ENCODE measurements at places on chromosomes 13 and 19. TPM values are rescaled to one million over a fixed set of nuclear protein-coding genes. Genes with fewer than 3 reads are reported as not detected.
A peak's percentile ranks its signal among the peaks of the same experiment; 100 is the strongest.

KLK12 gene
- not detected for total RNA-seq

FFAR2 gene
- total RNA-seq: not detected

SELENOV gene
- not detected for total RNA-seq

RFXAP gene
- total RNA-seq: 1.7 TPM

PRR36 gene
- total RNA-seq: 0.43 TPM

CCDC194 gene
- not detected for total RNA-seq

SIAH3 gene
- not detected for total RNA-seq

OR10H1 gene
- total RNA-seq: not detected

PSPN gene
- total RNA-seq: 5.3 TPM

DNA sequence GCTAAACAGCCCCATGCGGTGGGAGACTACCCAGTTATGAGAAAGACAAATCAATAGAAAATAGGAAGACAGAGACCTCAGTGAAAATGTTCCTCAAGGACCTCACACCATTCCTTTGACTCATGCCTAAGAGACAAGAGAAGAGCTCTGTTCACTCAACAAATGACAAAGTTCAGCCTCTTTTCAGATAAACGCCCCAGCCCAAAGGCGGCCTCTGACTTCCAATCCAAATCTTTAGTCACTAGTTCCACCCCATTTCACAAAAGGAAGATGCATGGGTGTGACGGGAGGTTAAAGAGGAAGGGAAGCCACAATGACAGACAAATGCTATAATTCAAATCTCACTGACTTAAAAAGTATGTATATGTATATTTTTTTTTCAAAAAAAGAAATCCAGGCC is 8.1 kb downstream of the CARS2 start:
- DNase-seq: no peak

GRCh38 chr13:34028496-34029442 is 210.8 kb downstream of the RFC3 start:
- no peak for DNase-seq

DNA sequence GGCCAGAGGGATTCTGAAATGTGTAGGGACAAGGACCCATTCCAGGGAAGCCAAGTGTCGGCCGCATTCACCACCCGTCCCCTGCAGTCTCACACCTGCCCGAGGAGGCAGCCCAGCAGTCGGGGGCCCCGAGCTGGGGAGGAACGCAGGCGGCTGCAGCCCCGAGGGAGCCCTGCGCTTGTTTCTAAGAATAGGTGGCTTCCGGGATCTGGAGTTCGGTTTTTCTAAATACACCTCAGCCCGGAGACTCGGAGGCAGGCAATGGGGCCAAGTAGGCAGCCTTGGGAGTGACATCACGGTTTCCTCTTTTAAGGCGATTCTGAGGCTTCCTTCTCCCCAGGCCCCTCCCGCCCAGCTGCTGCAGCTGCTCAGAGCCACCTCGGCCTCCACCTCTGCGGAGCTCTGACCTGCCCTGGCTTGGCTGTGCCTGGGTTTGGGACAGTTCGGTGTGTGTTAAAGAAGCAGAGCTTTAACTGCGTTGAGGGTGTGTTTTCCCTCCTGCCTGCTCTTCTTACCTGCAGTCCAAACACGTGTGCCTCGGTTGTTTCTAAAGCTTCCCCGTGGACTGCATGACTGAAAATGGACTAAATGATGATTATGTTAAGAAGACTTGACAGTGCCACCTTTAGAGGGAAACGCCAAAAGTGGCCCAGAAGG is 80.5 kb downstream of the COL4A2 start:
- DNase-seq: no peak

- DNase-seq: no peak
These were observed 22.6 kb upstream of the CD177 start for GRCh38 chr19:43330726-43331434.

GRCh38 chr19:49680421-49681351 is 3.6 kb downstream of the PRMT1 start:
- peak; percentile 68 for DNase-seq

DNA sequence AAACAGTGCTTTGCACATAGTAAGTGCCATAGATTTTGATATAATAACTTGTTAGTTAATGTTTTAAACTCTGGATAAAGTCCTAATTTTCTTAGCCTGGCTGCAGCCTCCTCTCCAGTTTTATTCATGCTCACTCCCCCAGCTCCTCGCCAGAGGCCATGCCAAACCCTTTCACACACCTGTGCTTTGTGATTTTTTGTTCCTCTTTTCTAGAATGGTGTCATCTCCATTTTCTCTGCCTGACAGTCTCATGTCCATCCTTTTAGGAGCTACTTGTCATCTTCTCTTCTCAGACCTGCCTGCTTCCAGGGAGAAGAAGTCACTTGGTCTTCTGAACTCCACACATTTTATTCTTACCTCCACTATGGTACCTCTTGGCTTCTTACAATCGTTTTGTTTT is 55.8 kb upstream of the SPATA13 start:
- no peak for DNase-seq

DNA sequence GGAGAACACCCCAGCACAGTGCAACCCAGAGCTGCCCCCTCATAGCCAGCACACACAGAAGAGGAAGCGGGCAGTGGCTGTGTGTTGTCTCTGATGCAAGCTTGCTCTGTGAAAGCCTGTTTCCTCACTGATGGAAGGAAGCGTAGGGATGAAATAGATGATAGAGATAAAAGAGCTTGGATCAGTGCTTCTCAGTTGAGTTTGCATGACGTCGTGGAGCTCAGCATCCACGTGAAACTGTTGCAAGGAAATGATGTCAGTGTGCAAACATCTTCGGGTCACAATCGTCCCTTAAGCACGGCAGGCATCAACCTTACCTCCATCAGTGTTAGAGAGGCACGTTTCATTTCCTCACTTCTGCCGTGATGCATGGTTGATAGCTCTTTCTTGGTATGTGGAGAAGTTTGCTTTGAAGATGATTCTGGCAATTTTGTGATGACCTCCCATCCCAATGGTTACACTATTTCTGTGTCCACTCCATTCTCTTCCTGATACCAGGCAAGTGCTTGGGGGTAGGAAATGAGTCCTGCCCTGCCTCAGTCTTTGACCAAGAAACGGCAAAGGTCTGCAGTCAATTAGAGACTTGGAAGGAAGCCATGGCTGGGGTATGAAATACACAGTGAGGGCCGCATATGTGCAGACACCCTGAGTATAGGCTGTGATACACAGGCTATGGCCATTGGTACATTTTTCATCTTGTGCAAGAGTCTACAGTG is 183.0 kb downstream of the ZNF536 start:
- no peak for DNase-seq

- no peak for DNase-seq
These were observed 234.0 kb upstream of the PCDH9 start for GRCh38 chr13:67464154-67464553.

DNA sequence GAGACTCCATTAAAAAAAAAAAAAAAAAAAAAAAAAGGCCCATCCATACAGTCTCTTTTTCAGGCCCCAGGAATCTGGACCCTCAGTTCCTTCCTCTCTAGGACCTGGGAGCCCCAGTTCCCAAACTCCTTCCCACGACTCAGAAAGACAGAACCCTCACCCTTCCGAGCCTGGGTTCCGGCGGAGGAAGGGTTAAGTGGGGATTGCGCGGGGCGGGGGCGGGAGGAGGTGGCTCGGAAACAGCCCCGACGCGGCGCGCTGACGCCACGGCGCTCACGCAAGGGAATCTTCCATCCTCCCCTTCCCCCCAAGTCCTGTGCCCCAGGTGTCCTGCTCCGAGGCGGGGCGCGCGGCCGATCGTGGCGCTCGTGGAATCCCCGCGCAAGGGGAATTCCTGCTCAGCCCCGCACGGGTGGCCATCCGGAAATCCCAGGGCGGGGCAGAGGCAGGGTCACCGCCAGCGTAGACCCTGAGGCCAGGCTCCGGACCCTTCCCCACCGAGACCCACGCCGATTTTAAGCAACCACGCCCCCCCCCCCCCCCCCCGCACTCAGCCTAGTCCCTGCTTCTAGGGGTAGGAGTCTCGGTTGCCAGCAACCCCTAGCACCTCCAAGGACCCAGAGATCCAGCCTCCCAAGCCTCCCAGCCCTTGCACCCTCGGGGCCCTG is 659 bp downstream of the NFKBID start:
- DNase-seq: peak; percentile 65

- DNase-seq: no peak
These were observed 784.4 kb downstream of the DACH1 start for GRCh38 chr13:71082631-71083030.

DNA sequence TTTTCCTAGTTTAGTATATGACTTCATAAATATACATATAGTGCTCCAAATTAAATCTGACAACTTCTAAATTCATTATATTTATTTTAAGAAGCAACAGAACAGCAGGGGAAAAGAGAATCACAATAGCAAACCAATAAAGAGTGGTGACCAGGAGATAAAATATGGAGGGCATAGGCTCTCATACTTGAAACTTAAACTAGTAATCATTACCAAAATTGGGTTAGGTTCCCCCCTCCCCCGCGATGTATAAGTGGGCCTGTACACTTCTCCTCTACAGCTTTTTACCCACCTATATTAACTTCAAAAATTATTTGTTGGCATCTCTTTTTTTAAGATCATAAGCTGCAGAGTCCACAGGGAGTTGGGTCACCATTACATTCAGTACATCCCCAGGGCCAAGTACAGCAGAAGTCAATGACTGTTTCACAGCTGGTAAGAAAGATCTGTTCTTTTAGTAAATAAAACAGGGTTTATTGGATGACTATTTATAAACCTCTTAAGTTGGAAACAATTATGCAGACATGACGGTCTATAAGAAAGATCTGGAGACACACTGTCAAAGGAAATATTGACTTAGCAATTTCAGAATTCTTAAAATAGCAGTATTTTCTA is 29.4 kb downstream of the KLF12 start:
- no peak for DNase-seq

DNA sequence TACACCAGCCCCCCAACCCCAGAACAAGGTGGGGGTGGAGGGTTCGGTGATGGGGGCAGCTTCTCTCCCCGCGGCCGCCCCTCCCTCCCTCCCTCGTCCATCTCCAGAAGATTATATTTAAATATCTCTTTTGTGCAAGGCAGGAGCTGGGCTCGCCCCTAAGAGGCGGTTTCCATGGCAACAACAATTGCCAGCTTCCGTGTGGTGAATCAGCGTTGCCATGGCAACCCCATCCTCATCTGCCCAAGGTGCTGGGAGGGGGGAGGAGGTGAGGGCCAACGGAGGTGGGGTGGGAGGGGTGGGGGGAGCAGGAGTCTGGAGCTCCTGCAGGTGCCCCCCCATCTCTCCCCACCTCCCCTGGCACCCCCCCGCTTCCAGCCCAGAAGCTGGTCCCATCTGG is 46.4 kb downstream of the CELF5 start:
- DNase-seq: no peak

DNA sequence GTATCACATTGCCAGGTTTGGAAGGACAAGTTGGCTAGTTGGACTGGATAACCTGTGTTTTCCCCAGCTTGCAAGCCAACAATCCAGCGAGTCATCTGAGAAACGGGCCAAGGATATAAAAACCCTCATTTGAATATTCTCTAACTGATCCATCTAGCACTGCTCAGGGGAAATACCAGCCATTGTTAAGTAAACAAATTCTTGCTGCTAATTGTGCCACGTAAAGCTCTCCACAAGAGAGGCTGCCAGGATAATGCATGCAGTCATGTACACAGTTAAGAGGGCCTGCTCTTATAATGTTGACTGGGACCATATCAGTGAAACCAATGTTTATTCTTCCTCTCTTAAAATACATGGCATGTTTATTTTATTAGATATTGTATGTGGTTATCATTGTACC is 663.2 kb upstream of the SGCG start:
- DNase-seq: no peak

GRCh38 chr13:30355384-30355699 is 48.0 kb upstream of the KATNAL1 start:
- DNase-seq: no peak

DNA sequence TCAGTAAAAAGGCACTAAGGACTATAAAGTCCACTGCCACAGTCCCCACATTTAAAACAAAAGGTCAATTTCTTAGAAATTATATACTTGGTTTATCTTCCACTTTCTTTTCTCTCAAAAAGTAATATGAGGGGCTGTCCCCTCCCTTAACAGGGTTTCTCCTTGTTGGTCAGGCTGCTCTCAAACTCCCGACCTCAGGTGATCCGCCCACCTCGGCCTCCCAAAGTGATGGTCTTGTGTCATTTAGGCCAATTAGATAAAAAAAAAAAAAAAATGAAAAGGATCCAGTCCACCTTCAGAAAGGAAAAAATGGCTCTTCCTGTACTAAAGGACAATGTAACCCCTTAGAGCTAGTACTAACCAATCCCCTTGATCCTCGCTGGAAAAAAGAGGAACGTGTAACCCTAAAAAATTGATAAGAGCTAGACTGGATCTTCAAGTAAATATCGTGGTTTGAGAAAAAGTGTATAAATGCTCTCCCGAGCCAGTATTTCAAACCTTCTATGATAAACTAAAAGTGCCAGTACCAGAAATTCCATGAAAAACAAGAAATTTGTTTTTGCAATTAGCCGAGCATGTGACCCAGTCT is 9.0 kb upstream of the CD70 start:
- no peak for DNase-seq

GRCh38 chr13:32538143-32538620 is 413 bp downstream of the N4BP2L2 start:
- DNase-seq: peak; percentile 3

DNA sequence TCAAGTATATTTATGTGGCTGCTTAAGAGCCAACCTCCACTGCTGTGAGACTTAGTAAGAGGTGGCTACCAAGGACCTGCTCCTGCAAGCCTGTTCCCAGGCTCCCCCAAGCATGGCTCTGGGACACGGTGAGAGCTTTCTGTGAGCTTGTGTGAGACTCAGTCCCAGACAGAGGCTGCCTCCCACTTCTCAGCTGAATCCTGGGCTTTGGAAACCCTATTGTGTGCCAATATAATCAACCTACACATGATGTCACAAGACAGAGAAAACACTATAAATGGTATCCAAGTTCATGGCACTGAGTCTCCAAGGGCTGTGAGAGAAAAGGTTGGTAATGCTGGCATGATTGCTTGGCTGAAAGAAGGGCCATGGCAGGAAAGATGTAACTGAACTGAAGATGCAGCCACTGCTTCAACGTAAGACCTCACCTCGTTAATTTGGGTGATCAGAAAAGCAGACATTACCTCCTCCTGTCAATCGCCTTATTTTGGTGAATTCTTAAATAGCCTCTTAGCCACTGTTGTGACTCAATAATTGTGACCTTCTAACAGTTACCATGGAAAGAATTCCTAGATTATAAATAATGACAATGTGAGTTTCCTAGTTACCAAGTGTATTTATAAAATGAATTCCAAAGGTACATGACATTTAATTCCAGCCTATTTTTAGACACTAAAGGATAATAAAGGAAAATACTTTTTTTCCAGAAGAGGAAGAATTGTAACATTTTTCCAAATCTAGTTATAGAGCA is 332.0 kb downstream of the IRS2 start:
- no peak for DNase-seq

GRCh38 chr13:90869580-90869979 is 477.9 kb upstream of the MIR17HG start:
- no peak for DNase-seq

GRCh38 chr13:28679628-28680027 is 20.7 kb downstream of the POMP start:
- DNase-seq: peak; percentile 13

DNA sequence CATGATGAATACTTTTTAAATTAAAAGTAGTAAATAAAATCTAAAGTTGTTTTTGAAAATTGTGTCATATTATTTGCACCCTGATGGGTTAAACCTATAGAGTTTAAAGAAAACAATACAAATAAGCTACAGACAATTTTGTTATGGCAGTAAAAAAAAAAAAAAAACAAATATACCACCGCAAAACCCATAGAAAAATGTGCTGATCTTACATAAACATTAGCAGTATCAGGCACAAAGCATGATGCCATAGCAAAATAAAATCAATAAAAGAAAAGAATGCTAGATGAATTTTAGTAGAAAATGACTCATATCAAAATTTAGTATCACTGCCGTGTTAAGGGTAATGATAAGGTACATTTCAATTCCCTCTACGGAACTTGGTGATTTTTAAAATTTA is 826.0 kb downstream of the SLITRK1 start:
- no peak for DNase-seq

- DNase-seq: peak; percentile 65
These were observed 4.2 kb downstream of the LTBP4 start for GRCh38 chr19:40605216-40605971.
